ENCODE measurements at places on chromosomes 13 and 19.

- no peak for DNase-seq
Observed at GRCh38 chr19:42628411-42629140, 33.9 kb upstream of the CEACAM8 start.

- DNase-seq = no peak
Observed at GRCh38 chr13:71017607-71018006, 849.4 kb downstream of the DACH1 start.

DNA sequence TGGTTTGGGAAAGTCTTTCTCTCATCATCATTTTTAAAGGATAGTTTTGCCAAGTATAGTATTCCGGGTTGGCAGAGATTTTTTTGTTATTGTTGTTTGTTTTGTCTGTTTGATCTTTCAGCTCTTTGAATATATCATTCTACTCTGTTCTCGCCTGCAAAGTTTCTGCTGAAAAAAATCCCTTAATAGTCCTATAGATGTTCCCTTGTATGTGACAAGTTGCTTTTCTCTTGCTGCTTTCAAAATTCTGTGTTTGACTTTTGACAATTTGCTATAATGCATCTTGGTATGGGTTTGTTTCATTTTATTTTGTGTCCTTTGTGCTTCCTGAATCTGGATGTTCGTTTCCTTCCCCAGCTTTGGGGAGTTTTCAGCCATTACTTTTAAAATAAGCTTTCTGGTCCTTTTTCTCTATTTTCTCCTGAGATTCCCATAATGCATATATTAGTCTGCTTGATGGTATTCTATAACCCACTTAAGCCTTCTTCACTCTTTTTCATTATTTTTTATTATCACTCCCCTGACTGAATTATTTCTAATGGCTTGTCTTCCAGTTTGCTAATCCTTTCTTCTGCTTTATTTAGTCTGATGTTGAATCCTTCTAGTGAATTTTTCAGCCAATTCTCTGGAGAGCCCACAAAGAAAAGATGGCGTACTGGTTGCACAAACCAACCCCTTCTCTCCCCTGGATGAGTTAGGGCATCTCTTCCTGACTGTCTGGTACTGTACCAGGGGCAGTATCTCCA is 14.6 kb downstream of the ZNF569 start:
- no peak for DNase-seq

- DNase-seq = no peak
Observed at GRCh38 chr19:46378268-46378667, 31.4 kb downstream of the PPP5C start.

Measured in left kidney (tissue), 8 donors.